HAP-1 (cell line): ENCODE measurements at places on chromosomes 1 and 21.

GRCh38 chr1:65688215-65688566 is 104.5 kb upstream of the PDE4B start:
- no peak for DNase-seq

GRCh38 chr1:165753934-165754333 is 14.7 kb downstream of the TMCO1 start:
- no peak for DNase-seq

DNA sequence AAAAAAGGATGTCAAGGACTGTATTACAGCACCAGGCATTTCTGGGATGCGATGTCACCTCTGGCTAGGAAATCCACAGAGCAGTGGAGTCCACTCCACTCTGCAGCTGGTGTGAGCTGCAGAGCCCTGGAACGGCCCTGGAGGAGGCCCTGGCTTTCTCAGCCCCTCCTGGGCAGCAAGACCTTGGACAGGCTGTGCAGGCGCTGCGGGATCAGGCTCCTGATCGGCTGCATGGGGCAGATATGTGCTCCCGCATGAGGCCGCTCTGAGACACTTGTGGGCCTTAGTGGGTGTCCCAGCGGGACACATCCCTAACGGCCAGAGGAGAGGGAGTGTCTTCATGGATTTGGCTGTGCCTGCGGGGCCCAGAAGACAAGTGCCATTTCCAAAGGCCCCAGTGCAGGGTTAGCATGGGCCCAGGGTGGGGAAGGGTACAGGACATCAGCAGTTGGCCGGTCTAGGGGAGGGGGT is 6.2 kb downstream of the DNMT3L start:
- DNase-seq = no peak

DNA sequence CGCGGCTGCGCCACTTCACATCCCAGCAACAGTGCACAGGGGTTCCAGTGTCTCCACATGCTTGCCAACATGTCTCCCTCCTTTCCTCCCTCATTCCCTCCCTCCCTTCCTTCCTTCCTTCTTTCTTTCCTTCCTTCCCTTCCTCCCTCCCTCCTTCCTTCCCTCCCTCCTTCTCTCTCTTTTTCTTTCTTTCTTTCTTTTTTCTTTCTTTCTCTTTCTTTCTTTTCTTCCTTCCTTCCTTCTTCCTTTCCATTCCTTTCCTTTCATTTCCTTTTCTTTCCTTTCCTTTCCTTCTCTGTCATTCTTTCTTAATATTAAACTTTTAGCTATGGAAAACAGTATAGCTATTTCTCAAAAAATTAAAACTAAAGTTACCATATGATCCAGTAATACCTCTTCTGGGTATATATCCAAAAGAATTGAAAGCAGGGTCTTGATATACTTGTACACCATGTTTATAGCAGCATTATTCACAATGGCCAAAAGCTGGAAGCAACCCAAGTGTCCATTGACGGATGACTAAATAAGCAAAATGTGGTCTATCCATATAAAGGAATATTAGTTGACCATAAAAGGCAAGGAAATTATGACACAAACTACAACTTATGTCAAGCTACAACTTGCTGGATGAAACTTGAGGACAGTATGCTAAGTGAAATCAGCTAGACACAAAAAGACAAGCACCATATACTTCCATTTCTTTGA is 55.0 kb upstream of the TLR5 start:
- no peak for DNase-seq

- no peak for DNase-seq
Observed at GRCh38 chr1:7989762-7990428, 28.4 kb downstream of the PARK7 start.

DNA sequence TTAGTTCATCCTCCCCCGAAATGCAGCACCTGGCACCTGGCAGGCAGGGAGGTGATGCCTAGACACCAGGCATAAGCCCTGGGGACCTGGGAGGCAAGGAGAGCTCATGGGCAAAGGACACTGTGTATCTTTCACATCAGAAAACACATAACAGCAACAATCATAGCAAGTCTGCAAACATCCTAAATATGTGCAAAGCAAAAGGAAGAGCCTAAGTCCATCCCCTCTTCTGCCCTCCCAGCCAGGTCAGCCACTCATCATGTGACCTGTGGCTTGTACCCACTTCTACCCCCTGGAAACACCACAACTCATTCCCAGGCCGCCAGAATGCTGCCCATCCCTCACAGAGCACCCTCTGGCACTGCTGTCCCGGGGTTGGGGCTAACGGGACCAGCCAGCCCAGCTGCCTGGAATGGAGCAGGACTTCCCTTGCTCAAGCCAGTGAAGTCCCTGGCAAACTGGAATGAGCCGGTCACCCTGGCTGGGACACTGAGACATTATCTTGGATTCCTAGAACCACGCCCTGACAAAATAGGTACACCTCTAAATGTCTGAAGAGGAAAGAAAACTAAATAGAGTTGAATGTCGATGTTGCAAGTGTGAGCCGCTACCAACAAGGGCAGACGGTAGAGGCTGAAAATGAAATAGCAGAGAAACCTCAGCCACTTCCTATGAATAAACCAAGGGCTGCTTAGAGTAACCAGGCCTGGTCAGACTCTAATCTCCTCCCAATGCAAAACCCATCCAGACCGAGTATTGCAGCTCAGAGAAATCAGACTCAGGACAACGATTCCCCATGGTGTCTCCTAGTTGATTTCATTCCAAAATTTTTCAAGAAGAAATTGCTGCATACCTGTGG is 29.4 kb downstream of the TMPRSS2 start:
- no peak for DNase-seq

DNA sequence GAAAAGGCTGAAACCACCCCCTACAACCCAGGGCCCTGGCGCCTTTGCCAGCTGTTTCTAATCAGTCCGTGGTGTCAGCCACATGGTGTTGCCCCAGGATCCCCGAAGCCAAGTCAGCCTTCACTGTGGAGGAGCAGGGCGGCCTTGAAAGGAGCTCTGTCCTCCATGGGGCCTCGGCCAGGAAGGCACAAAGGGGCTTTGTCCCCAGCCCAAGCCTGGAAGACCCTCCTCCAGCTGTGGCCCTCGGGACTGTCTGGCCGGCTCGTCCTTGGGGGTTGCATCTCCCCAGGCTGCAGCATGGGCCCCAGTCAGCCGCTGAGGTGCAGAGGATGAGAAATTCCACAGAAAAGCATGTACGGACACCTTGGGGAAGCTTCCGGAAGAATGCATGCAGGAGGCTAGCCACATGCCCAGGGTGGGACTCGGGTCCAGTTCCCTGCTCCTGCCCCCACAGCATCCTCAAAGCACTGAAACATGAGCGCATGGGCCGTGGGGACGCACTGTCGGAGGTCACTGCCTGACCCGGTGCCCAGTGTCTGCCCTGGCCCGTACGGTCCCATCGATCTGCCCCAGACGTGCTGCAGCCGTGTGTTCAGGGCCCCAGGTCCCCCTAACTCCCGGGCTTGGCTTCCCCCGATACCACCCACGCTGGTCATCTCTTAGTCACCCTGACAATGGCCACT is 38.6 kb upstream of the POFUT2 start:
- DNase-seq = no peak

DNA sequence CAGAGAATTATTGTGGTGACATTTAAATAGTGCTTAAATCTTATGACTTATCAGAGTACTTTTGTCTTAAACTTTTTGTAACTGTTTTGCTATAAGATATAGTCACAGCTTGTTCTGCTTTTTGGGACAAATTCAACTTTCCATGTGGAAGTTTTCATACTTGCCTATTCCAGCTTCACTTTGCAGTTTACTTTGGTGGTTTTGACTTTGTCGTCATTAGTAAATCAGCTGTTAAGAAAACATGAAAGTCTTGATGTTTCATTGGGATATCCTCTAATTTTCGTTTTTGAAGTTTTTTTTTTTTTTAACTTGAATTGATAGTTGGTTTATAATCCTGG is 31.3 kb downstream of the SDCCAG8 start:
- no peak for DNase-seq

DNA sequence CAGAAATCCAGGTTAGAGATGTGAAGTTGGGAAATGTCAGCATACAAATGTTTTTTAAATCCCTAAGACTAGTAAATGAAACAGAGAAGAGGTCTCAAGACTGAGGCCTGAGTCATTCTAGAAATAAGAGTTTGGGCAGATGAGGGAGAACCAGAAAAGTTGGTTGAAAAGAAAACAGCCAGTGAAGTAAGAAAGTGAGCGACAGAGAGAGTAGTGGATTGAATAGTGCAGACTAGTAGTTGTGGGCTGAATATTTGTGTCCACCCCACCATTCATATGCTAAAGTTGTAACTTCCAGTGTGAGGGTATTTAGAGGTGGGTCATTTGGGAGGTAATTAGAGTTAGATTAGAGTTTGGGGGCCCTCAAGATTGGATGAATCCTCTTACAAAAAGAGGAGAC is 889.2 kb downstream of the TTLL7 start:
- no peak for DNase-seq

DNA sequence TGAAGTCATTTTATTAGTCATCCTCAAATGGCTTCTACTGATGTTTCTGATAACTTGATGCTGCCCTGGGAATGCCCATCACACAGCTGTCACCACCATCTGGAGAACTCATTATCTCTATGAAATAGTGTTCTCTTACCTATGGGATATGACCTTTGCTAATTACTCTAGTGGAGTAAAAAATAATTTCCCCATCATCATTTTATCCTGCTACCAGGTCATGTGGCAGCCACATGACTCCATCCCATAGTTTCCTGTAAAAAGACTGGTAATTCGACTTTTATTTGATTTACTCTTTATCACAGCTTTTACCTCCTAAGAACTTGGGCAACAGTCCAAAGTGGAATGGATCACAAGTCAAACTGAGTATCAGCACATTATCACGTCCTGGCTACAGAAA is 76.1 kb upstream of the USP25 start:
- DNase-seq = no peak

GRCh38 chr1:2636733-2637132 is 3.9 kb upstream of the MMEL1 start:
- DNase-seq = no peak

DNA sequence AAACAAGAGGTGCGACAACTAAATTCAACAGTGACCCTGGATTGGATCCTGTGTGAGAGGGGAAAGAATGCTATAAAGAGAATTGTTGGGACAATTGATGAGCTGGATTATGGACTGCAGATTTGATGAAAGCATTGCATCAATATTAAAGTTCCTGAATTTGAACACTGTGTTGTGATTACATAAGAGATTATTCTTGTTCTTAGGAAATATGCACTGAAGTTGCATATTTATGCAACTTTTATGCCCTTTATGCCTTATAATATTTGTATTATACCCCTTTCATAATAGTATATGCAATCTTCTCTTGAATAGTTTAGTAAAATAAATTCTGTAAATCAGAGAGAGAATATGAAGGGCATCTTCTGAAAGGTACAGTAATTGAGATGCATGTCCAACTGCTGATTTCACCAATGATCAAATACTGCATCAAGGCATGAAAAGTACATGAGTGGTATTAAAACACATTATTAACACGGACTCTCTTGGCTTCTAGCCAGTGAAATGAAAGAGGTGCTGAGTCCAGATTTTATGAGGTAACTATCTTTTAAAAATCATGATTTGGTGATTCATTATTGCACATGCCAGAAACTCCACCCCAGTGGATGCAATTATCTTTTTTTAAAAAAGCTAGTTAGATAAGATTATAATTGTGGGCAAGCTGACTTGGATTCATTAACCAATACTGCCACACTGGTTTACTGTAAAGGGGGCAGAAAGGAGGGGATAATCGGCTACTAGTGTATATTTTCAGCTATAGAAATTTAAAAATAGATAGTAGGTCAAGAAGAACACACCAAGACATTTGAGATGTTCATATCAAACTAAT is 19.9 kb upstream of the LPAR3 start:
- no peak for DNase-seq

DNA sequence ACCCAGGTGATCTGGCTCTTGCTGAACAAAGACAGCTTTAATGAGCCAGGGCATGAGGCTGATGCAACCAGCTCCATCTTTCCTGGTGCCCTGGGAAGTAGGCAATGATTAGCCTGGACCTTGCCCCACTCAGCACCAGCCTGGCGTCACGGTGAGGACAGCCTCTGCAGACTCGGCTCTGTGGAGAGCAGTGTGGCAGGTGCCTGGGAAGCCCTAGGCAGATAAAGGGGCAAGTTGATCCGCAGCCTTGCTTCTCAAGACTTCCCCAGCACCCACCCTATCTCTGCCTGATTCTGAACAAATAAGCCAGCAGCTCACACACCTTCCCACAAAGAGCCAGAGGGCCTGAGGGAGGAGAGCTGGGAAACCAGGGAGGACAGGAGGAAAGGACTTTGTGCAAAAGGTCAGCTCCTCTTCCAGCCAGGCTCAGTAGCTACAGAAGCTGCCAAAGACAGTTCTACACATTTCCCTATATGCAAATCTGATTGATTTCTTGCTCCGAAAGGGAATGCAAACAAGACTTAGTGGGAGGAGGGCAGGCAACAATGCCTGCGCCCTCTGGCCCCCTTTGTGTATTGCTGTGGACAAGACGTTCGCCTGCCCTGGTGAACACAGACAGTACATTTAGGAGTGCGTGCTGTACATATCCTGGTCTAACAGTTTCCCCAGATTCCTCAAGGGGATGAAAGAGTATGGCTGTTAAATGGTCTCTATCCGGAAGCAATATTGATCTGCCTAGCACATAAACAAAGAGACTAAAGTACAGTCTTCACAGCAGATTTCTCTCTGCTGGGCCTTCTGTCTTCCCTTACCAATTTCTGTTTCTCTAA is 63.8 kb downstream of the BCAR3 start:
- no peak for DNase-seq

GRCh38 chr21:36471254-36471723 is 8.6 kb downstream of the CLDN14 start:
- DNase-seq = no peak

DNA sequence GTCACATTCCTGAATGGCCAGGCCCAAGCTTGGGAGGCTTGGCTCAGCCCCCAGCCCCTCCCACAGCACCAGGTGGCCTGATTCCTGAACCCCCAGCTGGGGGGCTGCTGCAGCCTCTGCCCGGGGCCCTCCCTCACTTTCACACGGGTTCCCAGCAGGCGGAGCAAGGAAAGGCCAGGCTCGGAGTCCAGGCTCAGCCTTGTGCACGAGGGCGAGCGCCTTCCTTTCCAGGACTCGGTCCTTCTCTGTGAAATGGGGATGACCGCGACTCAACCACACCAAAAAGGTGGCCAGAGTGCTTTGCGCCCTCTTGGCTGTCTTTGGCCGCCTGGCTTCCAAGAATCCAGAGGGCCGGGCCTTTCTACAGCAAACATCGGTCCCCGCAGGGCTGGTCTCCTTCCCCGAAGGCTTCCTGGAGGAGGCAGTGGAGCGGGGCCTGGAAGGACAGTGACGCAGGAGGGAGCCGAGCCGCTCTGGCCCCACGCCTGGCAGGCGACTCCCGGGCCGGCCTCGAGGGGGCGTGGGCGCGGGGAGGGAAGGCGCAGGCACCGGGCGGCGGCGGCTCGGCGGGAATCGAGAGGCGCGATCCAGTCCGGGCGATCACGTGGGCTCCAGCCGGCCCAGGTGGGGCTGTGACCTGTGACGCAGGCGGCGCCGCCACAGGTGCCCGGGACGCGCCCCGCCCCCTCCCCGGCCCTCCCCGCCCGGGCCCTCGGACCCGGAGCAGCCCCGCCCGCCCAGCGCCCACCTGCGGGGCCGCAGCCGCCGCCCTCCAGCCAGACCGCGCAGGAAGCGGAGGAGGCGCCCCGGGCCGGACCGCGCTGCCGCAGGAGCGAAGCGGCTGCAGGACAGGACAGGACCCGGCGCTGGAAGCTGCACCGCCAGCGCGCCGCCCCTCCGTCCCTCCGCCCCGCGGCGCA is at the start of gene ARHGEF16:
TSS of gene ARHGEF16 (plus strand) at position 775 of the 920 bp plus-strand sequence. CDS start 8,420 bp downstream, outside the sequence.
- DNase-seq = peak; percentile 83
